A172 (cell line): ENCODE measurements at places on chromosomes 5 and 9. TPM values are rescaled to one million over a fixed set of nuclear protein-coding genes. Genes with fewer than 3 reads are reported as not detected.
A peak's percentile ranks its signal among the peaks of the same experiment; 100 is the strongest.

SLC6A19 gene
- not detected in 2 replicates for total RNA-seq

NME5 gene
- 1.8 and 2.6 TPM in 2 replicates for total RNA-seq

SPAAR gene
- total RNA-seq = 0.31 TPM in 1 of 2 replicates, not detected in the other

RNF208 gene
- total RNA-seq = 0.09 and 0.17 TPM in 2 replicates

DNA sequence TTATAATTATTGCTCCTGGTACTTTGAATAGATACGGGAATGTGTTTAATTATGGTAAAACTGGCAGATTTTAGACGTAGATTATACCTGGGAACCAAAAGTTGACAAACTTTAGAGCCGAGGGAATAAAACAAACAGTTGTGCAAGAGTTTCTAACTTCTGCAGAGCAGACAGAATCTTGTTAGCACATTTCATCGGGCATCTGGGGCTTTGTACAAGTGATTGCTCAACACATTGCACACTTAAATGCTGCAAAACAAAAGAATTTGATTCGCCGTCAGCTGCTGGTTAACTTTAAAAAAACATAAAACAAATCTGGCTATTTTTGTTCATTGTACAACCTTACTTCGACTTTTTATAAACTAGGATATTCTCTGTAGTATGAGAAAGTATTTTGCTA lies 398.1 kb downstream of the MAN2A1 start:
- no peak for DNase-seq

IL13 gene
- not detected in 2 replicates for total RNA-seq

SPINK4 gene
- total RNA-seq = not detected in 2 replicates

AFAP1L1 gene
- total RNA-seq = 0.36 and 1.4 TPM in 2 replicates

DNA sequence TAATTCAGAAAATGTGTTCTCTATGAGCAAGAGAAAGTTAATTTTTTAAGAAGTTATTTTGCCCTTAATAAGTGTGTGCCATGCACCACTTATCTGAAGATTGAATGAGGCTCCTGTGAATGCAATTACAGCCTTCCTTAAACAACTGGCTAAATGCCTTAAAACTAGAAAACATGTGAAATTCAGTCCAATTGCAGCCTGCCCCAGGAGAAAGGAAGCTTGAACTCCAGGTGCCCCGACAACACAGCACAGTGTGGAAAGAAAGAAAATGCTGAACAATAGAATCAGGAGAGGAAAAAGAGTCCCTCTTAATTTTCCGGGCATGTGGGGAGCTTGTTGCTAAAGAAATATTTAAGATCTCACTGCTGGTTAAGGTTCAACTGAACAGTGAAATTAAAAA lies 8.8 kb downstream of the LHFPL2 start:
- DNase-seq = no peak

DNA sequence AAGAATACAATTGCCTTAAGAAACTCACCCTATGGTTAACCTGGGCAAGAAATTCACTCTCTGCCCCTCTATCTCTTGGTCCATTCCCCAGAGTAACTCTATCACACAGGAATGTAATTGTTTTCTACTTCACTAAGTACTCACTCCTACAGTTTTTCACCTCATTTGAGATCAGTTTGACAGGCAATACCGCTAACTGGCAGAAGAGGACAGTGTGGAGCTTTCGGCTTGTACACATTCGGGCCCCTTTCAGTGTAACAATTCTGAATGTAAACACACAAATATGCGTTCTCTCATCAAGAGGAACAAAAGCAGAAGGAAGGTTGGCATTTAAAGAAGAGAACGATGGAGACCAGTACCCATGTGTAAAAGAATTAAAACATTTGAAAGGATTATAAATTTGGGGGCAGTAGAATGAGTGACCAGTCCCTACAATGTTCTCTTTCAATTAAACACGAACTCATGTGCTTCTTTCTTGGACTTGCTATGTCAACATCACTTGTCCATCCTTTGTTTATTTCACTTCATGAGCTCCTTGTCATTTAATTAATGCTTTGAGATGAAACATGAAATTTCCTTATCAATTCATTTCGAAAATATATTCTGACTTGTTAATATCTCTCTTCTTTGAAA lies 188.5 kb upstream of the GRAMD2B start:
- DNase-seq = peak; percentile 23

GRCh38 chr9:35079041-35079425 lies 709 bp downstream of the FANCG start:
- no peak for DNase-seq

PCAT7 gene
- 2.0 and 2.2 TPM in 2 replicates for total RNA-seq

DNA sequence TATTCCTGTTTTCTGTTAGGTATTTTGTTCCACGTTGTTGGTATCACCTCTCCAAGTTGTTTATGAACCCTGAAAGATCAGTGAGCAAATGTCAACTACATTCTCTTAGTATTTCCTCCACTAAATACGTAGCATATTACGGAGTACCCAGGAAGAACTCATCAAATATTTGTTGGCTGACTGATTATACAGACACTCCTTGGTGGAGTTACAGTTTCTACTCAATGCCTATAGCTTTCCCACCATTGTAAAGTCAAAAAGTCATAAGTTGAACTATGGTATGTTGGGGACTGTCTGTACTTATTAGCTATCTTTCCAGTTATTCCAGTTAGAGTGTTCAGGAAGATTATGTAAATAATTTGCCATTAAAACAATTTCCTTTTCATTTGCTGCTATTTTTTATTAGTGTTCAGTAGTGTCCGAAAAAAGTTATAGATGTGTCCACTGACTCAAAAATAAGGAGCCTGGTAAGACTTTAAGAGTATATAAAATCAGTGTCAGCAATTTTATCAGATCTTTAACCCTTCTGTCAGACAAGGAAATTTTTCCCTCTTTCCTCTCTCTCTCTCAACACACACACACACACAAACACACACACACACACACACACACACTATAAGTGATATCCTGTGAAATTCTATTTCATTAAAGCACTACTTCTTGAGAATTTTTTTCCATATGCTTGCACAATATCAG lies 6.8 kb upstream of the APBA1 start:
- no peak for DNase-seq

- no peak for DNase-seq
Observed at GRCh38 chr5:55702598-55703345, 9.4 kb downstream of the SLC38A9 start.

OGN gene
- total RNA-seq = not detected in 2 replicates

- no peak for DNase-seq
Observed at GRCh38 chr5:159336586-159336985, 6.3 kb upstream of the IL12B start.

- peak; percentile 29 for DNase-seq
Observed at GRCh38 chr5:150559701-150560100, 51.8 kb downstream of the NDST1 start.

DNA sequence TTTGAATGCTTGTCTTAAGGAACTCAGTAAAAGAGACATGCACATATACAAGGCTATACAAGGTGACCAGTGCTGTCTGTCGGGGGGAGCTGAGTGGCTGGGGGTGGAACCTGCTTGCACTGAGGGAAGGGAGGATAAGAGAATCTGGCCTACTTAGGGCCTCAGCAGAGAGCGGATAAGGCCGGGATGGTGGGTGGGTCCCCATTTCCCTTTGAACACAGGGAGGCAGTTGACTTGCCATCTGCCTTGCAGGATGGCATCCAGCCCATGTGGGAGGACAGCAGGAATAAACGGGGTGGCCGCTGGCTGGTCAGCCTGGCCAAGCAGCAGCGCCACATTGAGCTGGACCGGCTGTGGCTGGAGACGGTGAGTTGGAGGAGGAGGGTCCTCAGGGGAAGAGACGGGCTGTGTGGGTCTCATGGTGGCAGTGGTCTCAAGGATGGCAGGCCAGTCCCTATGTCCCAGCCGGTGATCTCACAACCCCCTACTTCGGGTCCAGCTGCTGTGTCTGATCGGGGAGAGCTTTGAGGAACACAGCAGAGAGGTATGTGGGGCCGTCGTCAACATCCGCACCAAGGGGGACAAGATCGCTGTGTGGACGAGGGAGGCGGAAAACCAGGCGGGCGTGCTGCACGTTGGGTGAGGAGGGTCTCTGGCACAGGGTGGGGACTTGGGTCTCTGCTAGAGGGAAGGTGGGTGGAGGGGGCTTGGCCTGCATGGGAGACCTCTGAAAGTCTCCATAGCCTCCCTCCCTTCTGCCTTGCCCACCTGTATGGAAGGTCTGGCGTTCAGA lies 2.2 kb upstream of the TSPAN17 start:
- DNase-seq = no peak

- DNase-seq = no peak
Observed at GRCh38 chr5:6253281-6253680, 125.1 kb downstream of the MED10 start.

C5 gene
- total RNA-seq = 6.3 and 11.5 TPM in 2 replicates

DNA sequence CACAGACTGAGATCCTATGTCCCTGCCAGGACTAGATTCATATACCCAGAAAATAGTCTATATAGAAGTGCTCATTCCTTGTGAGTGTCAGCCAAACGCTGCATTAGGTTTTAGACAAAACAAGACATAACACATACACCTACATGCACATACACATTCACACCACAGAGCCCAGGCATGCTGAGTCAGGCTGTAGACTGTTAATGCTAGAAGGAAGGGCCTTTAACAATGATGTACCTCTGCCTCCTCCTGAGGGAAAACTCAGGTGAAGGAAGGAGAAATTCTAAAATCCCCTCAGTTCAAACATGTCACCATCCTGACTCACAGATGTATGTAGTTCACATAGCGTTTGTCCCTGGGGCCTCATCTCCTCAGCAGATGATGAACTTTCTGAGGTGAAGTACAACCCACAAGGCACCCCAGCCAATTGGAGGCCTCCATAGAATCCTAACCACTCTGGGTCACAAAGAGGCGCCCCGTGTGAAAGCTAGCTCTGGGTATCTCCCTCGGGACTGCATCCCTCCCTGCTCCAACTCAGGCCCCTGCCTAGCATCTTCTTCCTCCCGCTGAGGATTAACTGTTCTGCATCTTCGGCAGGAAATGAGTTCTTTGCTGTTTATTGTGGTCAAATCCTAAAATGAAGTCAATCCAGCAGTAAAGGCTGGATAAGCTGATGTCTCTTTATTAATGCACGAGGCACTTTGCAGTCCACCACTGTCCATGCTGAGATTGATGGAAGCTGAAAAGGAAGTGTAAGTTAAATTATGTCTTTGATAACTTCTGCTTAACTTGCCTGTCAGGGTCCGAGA lies 40.8 kb upstream of the FSTL4 start:
- DNase-seq = no peak

GRM6 gene
- total RNA-seq = not detected in 2 replicates
